ENCODE measurements at places on chromosomes 4 and X.

GRCh38 chr4:188254211-188254610, 115.0 kb downstream of the TRIML1 start:
- DNase-seq, result no peak

- DNase-seq, result no peak
Measured at GRCh38 chr4:151049430-151049884, 34.4 kb upstream of the LRBA start.

GRCh38 chr4:62899646-62900364, 1509.4 kb downstream of the TECRL start:
- DNase-seq, result no peak

GRCh38 chr4:47531241-47531953, 46.3 kb downstream of the ATP10D start:
- peak; percentile 78 for DNase-seq

DNA sequence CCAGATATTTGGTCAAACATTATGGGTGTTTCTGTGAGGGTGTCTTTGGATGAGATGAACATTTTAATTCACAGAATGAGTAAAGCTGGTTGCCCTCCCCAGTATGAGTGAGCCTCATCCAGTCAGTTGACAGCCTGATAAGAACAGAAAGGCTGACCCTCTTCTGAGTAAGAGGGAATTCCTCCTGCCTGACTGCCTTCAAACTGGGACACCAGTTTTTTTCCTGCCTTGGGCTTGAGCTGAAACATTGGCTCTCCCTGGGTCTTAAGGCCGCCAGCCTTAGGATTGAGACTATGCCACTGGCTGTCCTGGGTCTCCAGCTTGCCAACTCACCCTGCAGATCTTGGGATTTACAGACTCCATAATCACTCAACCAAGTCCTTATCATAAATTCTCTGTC, 14.5 kb upstream of the MAML3 start:
- DNase-seq, result no peak

DNA sequence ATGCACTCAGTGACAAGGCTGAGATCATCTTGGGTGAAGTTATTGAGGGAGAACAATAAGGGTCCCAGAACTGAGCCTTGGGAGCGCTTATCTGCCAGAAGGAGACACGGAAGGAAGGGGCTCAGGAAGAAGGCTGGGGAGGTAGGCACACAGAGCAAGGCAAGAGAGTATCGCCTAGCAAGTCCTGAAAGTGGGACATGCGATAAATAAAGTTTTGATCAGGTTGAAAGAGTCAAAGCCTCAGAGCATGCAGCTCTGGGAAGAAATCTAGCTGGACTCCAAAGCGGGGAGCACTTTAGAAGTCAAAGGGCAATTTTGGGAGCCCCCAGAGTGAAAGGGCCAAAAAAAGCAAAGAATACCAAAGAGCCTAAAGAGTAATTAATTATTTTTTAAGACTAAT, 17.7 kb upstream of the ANXA3 start:
- no peak for DNase-seq

- DNase-seq, result no peak
Measured at GRCh38 chrX:22699581-22700091, 300.1 kb upstream of the DDX53 start.

GRCh38 chr4:118783887-118784286, 52.0 kb downstream of the SEC24D start:
- no peak for DNase-seq

GRCh38 chrX:149858592-149858991, 22.4 kb upstream of the MAGEA8 start:
- no peak for DNase-seq

DNA sequence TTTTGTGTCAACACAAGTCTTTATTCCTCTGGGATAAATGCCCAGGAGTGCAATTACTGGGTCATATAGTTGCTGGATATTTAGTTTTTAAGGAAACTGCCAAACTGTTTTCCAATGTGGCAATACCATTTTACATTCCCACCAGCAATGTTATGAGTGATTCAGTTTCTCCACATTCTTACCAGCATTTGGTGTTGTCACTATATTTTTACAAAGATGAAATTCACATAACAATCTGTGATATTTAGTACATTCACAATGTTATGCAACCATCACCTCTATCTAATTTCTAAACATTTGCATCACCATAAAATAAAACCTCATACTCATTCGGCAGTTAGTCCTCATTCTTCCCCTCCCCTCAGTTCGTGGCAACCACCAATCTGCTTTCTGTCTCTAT, 75.0 kb downstream of the MAMLD1 start:
- no peak for DNase-seq

GRCh38 chr4:112515198-112516065, 548 bp downstream of the NEUROG2 start:
- DNase-seq, result peak; percentile 37

- DNase-seq, result no peak
Measured at GRCh38 chr4:83356899-83357661, 22.4 kb upstream of the HPSE start.

All from GDM1 (cell line).